ENCODE measurements at places on chromosomes 6 and 20.

- no peak for DNase-seq
Observed at GRCh38 chr6:122631571-122632249, 21.5 kb downstream of the PKIB start.

- no peak for DNase-seq
Observed at GRCh38 chr6:152273638-152274037, 363.5 kb downstream of the SYNE1 start.

DNA sequence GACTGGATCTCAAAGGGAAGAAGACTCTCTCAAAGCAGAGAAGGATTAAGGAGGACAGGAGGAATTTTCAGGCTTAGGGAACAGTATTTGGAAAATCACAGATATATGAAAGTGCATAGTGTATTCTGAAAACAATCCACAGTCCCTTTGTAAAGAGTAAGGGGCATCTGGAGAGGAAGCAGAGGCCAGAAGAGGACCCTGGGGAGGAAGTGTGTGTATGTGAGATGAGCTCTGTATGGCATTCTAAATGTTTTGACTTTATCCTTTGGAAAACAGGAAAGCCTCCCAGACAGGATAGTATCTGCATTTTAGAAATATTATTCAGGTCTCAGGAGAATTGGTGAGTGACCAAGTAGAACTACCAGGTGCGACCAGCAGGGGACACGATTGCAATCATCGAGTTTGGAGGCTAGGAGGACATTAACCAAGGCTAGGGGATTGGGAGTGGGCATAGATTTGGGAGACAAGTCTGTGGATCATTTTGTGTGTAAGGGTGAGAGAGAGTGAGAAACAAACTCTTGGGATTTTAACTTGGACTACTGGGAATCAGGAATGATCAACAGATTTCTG lies 38.3 kb upstream of the FAM184A start:
- DNase-seq, result no peak

GRCh38 chr20:10670501-10671220 lies 3.1 kb downstream of the JAG1 start:
- no peak for DNase-seq

GRCh38 chr20:62387933-62388635 lies 1.2 kb downstream of the RPS21 start:
- no peak for DNase-seq

- no peak for DNase-seq
Observed at GRCh38 chr6:42367353-42368011, 84.2 kb downstream of the TRERF1 start.

DNA sequence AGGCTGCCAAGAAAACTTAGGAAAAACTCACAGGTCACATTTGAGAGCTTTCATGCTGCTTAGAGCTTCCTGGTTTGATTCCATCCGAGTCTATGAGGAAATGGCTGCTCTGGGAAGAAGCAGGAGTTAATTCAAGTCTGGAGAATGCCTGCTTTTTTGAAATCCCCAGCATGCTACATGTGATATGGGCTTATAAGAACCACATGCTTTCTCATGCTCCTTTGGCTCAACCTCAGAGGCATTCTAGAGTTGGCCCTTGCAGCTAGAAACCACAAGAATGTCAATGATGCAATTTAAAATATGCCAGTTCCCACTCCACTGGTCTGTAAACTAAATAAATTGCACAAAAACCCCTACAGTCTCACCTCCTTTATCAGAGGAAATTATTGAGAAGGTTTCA lies 142.9 kb upstream of the OLIG3 start:
- DNase-seq, result no peak

DNA sequence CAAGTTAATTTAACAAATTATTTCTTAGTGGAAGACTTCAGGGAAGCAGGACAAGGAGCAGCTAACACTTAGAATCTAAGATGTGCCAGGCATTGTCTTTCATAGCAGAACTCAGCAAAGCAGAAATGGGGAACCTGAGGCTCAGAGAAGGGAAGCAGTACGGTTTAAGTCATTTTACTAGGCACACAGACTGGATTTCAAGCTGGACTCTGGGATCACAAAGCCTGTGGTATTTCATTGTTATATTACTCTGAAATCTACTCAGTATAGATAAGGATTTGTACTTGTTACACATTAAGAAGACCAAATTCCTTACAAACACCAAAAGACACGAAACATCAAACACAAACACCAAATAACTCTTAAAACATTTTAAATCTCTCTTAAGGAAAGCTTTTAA lies 199.6 kb downstream of the ISM1 start:
- no peak for DNase-seq

DNA sequence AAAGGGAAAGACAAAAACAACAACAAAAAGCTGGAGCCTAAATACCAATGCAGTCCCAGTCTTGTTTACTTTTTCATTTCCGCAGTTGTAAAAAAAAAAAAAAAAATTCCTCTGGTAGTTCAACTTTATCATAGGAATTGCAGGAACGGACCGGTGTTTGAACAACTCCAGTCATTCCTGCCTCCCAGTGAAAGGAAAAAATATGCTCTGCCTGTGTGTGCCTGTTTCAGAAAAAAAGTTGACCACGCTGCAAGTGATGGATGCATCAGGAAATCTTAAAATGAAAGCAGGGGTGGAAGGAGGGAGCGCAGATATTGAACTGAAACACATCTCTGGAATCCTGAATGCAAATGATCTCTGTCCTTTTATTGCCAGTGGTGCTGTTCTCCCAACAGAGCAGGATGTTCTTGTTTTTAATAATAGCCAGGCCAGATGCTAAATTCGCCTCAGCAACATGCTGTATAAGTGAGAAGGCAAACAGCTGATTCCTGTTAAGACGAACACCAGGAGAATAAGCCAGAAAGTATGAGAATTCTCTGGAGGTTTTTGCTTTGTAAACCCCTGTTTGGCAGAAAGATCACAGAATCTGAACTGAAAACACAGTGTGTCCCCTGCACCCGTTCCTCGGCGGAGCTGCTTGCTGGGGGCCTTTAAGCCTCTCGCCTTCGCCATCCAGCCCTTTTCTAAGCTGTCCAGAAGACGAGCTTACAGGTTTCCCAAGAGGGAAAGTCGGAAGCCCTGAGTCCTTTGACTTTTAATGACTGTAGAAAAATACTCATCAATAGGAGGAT lies 178.4 kb upstream of the SUPT3H start:
- no peak for DNase-seq

DNA sequence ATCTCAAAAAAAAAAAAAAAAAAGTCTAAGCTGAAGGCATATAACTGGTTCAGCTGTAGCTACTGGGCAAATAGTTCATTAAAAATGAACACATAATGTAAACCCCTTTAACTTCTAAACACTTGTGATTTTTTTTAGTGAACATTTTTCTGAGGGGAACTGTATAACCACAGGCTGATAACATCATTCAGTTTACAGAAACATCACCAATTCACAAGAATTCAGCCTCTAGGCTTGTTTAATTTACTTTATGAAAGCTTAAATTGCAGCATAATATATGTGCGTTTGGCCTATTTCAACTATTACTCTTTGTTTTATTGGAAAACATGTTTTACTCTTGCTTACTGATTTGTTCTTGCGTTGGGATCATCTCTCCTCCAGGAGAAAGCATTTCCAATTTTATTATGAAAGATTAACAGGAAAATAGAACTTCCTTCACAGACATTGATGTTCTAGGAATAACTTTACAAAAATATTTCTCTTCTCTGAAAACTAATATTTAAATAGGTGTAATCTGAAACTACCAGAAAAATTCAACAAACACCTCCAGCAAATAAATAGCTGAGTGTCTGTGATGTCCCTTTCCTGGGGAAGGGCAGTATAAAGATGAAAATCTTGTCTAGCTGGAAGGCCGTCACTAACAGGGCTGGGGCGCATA lies 284.5 kb downstream of the UST start:
- no peak for DNase-seq

GRCh38 chr20:62924442-62925075 lies 1.7 kb downstream of the DIDO1 start:
- DNase-seq, result no peak

GRCh38 chr6:35258858-35259193 lies 709 bp upstream of the ZNF76 start:
- no peak for DNase-seq
